ENCODE measurements at places on chromosomes 2 and 18. TPM values are rescaled to one million over a fixed set of nuclear protein-coding genes. Genes with fewer than 3 reads are reported as not detected.

ST6GAL2 gene
- 0.89 TPM for polyA plus RNA-seq

FAM124B gene
- not detected for polyA plus RNA-seq

CASP8 gene
- polyA plus RNA-seq: 14.1 TPM

LDLRAD4 gene
- polyA plus RNA-seq: 17.6 TPM

RNF181 gene
- 171 TPM for polyA plus RNA-seq

ERFE gene
- polyA plus RNA-seq: not detected

SCG2 gene
- 40.2 TPM for polyA plus RNA-seq
